ENCODE measurements at places on chromosomes 7 and 10.
A peak's percentile ranks its signal among the peaks of the same experiment; 100 is the strongest.

- DNase-seq = no peak
Measured at GRCh38 chr7:49787980-49788379, 14.5 kb downstream of the VWC2 start.

DNA sequence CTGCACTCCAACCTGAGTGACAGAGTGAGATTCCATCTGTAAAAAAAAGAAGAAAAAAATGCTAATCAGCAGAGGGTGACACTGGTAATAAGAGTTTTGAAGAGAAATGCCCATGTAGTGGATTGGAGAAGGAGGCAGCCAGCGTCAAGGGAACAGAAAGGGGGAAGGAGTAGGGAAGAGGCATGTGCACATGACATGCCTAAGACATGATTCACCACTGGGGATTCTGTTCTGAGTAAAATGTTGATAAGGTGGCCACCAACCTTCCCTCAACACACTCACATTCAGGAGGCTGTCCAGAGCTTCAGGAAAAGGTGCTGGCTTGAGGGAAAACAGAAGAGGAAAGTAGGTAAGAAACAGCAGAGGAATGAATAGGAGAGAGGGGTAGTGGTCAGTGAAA is 39.9 kb downstream of the AKR1D1 start:
- no peak for DNase-seq

DNA sequence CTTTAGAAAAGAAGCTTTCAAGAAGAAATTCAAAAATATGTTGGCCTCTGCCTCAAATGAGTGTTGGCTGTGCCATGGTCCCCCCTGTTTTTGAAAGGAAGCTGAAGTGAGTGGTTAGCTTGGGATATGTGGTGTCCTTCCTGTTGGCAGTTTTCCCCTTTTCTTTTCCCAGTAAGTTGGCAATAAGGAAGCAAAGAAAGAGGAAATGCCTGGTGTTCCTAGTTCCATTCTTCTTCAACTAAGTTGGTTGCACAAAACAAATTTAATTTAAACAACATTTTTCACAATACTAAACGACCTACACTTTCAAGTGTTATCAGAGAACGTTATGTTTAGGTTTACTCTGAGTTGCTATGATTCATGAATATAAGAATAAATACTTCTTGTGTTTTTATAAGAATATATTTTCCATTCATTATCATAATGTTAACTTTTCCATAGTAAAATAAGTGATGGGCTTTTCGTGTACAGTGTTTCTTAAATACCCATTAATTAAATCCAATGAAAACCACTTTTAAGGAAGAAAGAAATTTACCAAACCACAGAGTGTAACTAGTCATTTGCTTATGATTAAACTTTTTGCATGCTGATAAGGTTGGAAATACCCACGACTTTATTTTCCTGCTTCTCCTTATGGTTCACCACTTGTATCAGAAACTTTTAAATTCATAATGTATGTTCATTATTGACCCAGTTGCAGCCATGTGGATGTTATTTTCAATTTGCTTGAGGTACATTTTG is 7.7 kb downstream of the HDAC9 start:
- no peak for DNase-seq

DNA sequence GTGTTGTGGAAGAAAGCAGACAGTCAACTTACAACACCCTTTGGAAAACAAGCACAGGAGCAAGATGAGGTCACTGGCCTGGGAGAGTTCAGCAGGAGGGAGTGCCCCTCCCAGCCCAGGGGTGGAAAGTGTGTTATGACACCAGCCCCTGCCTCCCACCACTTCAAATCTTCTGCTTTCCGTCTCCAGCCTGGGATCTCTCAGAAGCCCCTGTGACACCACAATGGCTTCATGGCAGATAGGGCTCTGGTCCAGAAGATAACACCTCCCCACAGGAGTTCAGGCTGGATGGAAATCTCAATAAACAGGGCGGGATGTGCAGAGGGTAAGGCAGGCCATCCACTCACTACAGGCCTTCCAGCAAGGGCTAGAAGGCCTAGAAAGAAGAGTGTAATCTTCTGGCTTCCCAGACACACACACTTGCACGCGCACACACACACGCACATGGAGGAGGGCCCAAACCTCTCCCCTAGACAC is 48.7 kb upstream of the ZMIZ1 start:
- DNase-seq = no peak

GRCh38 chr7:17854261-17855047 is 85.8 kb downstream of the SNX13 start:
- no peak for DNase-seq

- no peak for DNase-seq
Measured at GRCh38 chr7:354597-355470, 64.9 kb downstream of the FOXL3 start.

- no peak for DNase-seq
Measured at GRCh38 chr10:36118314-36118713, 476.2 kb upstream of the FZD8 start.

GRCh38 chr10:88237896-88238614 is 345.1 kb downstream of the RNLS start:
- no peak for DNase-seq

DNA sequence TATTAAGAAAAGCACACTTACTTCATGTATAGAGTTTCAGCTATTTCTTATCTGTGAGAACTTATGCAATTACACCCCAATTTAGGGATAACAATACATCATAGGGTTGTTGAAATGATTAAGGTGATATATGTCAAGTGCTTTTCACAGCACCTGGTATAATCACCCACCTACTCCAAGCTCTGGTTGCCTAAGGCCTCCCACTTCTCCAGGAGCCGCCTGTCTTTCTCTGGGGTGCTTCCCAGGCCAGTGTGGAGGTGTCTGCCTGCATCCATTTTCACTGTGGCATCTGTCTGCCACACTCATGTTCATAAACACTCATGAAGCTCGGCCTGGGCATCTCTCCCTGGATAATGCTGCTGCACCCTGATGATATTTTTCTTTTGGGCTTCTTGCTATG is 250.3 kb downstream of the STK31 start:
- no peak for DNase-seq

- peak; percentile 28 for DNase-seq
Measured at GRCh38 chr10:97759158-97759887, 12.5 kb downstream of the SFRP5 start.

DNA sequence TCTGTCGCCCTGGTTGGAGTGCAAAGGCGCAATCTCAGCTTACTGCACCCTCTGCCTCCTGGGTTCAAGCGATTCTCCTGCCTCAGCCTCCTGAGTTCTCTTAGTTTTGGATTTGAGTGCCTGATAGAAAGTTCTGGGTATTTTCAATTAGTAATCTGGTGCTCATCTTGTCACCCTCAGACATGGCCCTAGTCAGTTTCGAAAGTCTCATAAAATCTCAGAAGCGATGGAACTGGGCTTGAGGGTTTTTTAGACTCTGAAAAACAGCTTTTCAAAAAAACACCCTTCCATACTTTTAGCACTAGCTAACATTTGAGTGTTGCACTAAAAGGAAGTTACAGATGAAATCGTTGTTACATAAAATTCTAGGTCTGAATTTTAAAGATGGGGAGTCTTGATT is 9.4 kb upstream of the PIP4K2A start:
- no peak for DNase-seq

DNA sequence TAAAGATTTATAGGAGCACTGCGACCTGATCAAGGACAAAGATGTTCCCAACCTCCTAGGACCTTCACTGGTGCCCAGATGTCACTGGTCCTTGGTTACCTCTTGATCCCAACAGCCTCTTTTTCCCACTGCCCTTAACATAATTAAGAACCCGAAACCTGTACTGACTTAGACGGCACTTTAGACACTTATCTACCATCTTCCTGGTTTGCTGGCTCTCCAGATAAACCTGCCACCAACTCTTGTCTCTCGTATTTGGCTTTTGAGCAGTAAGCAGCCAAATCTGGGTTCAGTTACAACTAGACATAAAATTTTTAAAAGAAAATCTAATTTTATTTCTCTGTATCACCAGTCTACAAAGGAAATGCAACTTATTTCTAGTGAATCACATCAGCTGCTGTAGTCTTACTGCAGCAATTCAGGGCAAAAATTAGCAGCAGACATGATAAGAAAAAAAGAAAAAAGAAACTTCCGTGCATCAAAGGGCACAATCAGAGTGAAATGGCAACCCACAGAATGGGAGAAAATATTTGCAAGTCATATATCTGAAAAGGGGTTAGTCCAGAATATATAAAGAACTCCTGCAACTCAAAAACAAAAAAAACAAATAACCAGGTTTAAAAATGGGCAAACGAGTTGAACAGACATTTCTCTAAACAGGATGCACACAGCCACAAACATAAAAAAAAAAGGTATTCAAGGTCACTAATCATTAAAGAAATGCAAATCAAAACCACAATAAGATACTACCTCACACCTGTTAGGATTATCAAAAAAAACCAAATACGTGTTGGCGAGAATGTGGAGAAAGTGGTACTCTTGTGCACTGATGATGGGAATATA is 9.4 kb downstream of the ASB13 start:
- DNase-seq = no peak

DNA sequence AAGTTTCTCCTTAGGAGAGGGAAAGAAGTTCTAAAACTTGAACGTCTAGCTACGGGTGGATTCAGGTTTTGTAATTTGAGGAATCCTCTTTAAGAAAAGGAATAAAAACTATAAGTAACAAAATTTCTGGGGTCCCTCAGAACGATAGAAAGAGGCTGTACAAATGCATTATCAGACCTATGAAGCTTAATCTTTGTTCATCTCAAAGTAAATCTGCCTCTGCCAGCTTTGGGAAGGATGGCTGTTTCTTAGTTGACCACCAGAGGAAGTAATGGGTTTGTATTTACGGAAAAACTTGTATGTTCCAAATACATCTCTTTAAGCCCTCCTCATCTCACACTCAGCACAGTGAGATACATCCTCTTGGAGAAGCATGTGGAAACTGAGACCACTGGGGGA is 864 bp downstream of the PSTK start:
- DNase-seq = no peak

DNA sequence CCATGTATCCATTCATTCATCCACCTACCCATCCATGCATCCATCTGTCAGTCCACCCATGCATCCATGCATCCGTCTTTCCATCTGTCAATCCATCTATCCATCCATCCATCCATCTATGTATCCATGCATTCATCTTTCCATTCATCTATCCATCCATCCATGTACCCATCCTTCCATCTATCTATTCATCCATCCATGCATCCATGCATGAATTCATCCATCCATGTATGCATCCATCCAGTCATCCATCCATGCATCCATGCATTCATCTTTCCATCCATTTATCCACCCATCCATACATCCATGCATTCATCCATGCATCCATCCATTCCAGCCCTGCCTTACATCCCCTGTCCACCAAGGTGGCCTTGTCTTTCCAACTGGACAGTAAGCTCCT is 45.7 kb downstream of the SORCS3 start:
- DNase-seq = no peak

DNA sequence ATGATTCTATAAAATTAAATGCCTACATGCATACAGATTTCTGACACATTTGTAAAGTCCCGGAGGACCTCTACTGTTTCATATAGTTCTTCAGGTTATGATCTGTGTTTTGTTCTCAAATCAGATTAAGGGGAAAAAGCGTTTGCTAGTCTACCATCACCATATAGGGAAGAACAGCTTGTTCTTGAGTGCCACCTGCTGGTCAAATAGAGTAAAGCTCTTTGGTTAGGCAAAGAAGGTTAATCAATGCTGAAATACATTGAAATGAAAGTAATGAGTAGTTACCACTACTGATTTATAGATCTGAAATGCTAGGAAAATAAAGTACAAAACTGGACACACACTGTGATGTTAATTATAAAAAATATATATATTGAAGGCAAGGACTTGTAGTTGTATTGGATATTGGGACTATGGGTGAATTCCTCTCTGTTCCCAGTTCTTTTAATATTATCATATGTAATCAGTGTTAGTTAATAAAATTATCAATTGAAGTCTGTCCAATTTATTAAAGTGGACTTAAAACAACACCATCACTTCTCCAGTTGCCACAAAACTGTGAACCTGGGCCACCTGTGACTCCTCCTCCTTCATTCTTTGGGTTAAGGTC is 72.6 kb upstream of the PDLIM1 start:
- peak; percentile 10 for DNase-seq

DNA sequence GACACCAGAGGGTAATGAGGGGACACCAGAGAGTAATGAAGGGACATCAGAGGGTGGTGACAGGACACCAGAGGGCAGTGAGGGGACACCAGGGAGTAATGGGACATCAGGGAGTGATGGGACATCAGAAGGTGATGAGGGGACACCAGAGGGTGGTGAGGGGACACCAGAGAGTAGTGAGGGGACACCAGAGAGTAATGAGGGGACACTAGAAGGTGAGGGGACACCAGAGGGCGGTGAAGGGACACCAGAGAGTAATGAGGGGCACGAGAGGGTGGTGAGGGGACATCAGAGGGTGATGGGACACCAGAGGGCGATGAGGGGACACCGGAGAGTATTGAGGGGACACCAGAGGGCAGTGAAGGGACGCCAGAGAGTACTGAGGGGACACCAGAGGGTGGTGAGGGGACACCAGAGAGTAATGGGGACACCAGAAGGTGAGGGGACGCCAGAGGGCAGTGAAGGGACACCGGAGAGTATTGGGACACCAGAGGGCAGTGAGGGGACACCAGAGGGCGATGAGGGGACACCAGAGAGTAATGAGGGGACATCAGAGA is 10.6 kb downstream of the NACAD start:
- no peak for DNase-seq

- no peak for DNase-seq
Measured at GRCh38 chr7:116798232-116798631, 64.2 kb upstream of the CAPZA2 start.

GRCh38 chr10:78464856-78465267 is 431.2 kb downstream of the RPS24 start:
- DNase-seq = no peak

DNA sequence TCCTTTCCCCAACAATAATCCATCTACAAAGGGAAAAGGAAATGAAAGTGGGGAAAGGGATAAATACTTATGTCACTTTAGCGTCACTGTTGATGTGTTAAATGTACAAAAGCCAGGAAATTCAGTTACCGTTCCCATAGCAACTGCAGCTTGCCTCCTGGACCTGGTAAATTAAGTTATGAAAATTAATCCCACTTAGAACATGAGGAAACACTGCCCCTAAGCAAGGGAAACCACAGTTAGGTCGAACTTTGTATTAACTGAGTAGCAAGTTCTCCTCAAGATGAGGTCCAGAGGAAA is 338.2 kb upstream of the AOAH start:
- no peak for DNase-seq

DNA sequence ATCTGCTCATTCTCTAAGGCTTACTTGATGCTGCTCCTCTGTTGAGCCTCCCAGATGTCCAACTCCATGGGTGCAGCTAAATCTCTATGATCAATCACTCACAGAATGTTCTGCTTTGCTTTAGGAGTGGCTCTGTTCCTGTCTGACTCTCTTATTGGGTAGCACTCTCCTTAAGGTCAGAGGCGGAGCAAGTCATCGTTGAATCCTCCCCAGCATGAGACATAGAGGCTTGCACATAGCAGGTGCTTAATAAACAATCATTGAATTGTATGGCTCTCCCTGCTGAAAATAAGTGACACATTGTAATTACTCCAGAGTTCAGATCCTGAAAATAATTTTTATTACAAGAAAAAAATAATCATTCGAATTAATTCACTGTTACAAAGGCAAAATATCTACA is 69.7 kb downstream of the NPS start:
- DNase-seq = no peak
